Glomerular endothelial cell (primary cell): ENCODE measurements at places on chromosomes 7 and 10.

DNA sequence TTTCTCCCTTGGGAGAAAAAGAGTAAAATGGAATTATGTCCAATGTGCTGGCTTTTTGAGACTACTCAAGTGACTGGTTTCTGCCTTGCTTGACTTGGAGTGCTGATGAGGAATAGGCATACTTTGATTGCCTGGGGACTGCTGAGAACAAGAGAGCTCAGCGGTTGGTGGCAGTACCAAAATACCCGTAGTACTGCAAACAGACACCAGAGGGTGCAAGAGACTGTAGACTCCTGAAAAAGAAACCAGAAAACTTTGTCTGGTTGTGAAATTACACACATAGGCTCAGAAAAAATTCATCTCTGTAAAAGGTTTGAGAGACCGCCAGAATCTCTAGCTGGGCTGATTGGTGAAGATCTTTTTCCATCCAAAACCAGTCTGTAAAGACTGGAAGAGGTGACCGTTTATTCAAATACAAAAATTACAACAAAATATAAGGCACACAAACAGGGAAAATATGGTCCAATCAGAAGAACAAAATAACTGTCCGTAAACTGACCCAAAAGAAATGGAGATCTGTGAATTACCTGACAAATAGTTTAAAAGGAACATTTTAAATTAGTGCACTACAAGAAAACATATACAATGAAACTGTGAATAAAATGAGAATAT lies 18.5 kb downstream of the BICC1 start:
- DNase-seq, result peak; percentile 33

DNA sequence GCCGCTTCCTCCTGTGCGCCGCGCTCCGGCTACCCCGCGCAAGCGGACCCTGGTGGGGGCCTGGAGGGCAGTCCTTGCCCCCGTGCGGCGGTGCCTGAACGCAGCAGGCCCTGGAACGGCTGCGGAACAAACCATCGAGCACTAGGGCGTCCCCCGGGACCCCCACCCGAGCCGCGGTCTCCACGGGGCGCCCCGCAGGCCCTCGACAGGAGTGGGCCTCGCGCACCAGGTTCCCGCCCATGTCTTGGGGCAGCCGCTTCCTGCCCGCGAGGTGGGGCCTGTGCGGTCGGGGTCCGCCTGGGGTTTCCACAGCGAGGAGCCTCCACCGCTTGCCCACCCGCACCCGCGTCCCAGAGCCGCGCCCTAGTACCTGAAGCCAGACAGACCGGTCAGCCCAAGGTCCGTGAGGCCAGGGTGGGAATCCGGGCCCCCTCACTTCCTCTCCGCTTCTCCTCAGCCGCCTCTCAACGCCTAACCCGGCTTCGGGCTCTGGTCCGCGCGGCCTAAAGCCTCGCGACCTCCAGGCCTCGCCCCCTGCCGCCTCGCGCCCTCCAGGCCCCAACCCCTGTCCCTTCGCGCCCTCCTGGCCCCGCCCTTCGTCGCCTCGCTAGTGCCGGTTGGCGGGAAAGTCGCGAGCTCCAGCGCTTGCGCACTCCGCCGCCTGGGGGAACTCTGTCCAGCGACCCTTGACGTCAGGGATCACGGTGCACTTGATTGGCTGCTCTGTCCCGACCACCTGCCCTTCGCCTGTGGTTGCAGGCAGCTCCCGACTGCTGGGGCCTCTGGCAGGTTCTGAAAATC lies 7.0 kb upstream of the GBX1 start:
- no peak for DNase-seq

GRCh38 chr7:568031-568951 lies 48.6 kb upstream of the PDGFA start:
- no peak for DNase-seq

- no peak for DNase-seq
Observed at GRCh38 chr7:60706-61105, 131.7 kb upstream of the FAM20C start.

GRCh38 chr7:6453734-6454133 lies 6.0 kb upstream of the DAGLB start:
- no peak for DNase-seq

- DNase-seq, result no peak
Observed at GRCh38 chr10:60298408-60299389, 91.0 kb downstream of the ANK3 start.

DNA sequence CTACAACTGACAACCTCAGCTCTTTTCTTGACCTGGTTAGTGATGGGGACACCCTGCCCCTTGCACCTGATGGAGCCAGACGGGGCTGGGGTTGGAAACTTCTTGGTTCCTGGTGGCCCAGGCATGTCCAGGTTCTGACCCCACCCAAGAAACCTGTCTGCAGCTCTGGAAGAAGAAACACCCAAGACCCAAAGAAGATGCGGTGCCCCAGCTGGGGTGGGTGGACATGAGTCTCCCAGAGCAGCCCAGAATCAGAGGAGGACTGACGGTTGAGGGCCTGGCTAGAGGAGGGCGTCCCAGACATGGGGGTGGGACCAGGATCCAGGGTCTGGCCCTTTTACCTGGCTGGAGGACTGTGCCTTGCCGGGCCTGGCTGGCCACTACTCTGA lies 202.4 kb downstream of the GLRX3 start:
- no peak for DNase-seq

- no peak for DNase-seq
Observed at GRCh38 chr7:31825576-31825975, 138.6 kb downstream of the PPP1R17 start.

DNA sequence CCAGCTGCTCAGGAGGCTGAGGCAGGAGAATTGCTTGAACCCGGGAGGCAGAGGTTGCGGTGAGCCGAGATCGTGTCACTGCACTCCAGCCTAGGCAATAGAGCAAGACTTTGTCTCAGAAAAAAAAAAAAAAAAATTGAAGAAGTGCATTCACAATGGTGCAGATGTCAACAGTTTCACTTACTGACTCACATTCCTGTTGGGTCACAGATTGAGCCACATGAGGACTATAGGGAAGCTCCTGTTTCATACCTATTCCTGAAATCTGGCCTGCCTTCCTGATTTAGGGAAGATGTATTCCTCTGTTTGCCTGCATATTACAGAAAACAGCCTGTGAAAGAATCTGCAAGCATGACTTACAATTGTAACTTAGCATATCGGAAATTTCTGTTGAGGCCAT lies 78.2 kb downstream of the AKR1C4 start:
- DNase-seq, result no peak

DNA sequence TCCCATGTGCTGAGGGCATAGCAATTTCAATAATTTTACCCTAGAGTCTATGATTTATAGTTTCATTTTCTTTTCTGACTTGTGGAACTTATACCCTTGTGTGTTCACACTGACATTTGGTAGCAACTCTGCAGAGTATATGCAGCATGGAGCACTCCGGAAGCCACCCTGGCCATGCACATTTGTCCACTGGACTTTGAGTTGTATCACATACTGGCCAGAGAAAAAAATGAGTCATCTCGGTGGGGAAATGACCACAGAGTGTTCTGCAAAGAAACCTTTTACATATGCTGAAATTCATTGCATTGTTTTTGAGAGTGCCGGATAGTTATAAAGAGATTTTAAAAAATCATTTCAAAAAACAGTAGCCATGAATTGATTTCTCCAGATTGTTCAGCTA lies 164.8 kb upstream of the COBL start:
- DNase-seq, result no peak

DNA sequence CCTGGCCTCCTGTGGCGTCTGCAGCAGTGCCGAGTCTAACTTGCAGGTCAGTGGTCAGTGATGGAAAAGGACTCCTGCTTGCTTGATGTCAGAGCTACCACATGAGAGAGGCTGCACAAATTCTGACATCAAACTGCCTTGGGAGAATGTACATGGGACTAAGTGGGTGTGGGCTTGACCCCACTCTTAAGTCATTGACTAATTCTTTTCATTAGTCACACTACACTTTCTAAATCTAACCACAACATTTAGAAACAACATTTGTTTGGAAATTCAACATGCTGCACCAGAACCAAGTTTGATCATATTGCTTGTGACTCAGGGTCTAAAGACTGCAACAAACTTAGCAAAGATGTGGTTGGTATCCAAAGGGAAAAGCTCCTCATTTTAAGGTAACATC lies 24.4 kb upstream of the CDC14C start:
- no peak for DNase-seq
